ENCODE measurements at places on chromosomes 16 and 17. TPM values are rescaled to one million over a fixed set of nuclear protein-coding genes. Genes with fewer than 3 reads are reported as not detected.

The AARSD1 gene
- 25.2 TPM for total RNA-seq

The MYH11 gene
- 102 TPM for total RNA-seq

The IRX5 gene
- total RNA-seq, result 23.8 TPM

The STRADA gene
- total RNA-seq, result 32.8 TPM

The RBL2 gene
- total RNA-seq, result 96.5 TPM

The SLC16A13 gene
- total RNA-seq, result 9.9 TPM

The SLC12A3 gene
- not detected for total RNA-seq

The NOXO1 gene
- 1.7 TPM for total RNA-seq

The ZSCAN32 gene
- total RNA-seq, result 12.7 TPM

The SECTM1 gene
- total RNA-seq, result 44.5 TPM

The SDR42E1 gene
- 8.4 TPM for total RNA-seq

The ADAM11 gene
- 0.41 TPM for total RNA-seq

All from lower lobe of right lung (tissue), 2 donors.